ENCODE measurements at places on chromosomes 12 and 14. TPM values are rescaled to one million over a fixed set of nuclear protein-coding genes. Genes with fewer than 3 reads are reported as not detected.

SLCO1B1 gene
- total RNA-seq: not detected

OTOGL gene
- 0.22 TPM for total RNA-seq

INSM2 gene
- total RNA-seq: not detected

RND1 gene
- total RNA-seq: 4.5 TPM

DRAM1 gene
- 21.6 TPM for total RNA-seq

SLC4A8 gene
- 1.2 TPM for total RNA-seq

All from sciatic nerve (tissue), 2 donors.